ENCODE measurements at places on chromosomes 7 and 10.

- no peak for DNase-seq
Measured at GRCh38 chr10:31134311-31134952, 102.8 kb upstream of the ZNF438 start.

DNA sequence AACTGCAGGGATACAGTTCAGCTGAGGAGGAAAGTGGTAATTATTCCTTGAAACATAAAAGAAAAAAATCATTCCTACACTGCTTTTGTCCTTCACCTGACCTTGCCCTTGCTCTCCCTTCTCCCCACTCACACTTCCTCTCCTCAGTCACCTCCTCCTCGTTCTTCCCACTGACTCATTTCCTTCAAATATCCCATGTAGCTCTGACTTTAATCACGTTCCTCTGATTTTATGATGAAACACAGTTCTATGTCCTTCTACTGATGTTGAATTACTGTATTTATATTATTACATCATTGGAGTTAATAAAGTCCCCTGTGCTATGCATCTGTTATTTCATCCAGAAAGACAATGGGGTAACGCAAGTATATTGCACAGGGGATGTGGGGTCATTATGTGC is 575.6 kb downstream of the POM121L12 start:
- DNase-seq = no peak

DNA sequence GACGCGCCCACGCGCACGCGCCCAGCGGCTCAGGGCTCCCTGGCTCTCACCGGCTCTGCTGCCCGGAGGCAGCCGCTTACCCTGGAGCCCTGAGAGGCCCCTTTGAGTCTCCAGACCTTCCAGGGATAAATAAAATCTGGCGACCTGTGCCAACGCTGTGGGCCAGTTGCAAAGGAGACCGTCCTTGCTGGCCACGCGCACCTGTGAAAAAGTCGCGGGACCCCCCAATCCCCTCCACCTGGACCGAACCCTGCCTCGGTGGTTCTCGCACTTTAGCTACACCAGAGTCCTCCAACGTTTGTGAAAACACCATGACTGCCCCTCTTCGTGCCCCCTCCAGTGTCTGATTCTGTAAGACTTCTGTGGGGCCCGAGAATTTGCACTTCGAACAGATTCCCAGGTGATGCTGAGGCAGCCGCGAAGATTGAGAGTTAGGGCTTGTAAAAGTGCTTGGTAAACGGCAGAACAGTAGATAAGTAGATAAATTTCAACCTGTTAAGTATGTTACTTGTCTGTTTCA is 102.4 kb upstream of the SVIL start:
- no peak for DNase-seq

DNA sequence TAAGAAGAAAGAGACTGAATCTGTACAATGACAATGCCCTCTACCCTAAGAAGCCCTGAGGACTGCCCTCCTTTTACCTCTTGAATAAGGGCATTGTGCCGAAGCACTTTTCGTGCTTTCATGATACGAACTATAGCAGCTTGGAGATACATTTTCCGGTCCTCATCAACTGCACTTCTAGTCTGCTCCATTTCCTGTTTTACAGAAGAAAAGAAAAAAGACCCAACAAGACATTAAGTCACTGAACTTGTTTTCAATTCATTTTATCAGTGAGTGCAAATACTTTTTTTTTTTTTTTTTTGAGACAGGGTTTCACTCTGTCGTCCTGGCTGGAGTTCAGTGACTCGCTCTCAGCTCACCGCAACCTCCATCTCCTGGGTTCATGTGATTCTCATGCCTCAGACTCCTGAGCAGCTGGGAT is 78.4 kb downstream of the CUL2 start:
- no peak for DNase-seq

- no peak for DNase-seq
Measured at GRCh38 chr10:4315551-4315950, 510.5 kb upstream of the AKR1E2 start.

DNA sequence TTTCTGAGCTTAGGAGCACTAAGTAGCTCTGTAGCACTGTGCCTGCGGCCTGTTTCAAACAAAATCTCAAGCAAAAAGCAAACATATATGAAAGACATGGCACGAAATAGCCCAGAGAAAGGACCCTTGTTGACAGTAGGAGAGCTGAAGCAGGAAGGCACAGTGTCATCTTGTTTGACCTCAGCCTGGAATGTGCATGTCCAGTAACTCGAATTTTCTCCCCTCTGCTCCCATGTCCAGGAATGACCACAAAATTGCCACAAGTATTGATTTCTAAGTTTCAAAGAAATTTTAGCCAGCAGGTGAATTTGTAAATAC is 301.0 kb downstream of the CCDC3 start:
- no peak for DNase-seq

GRCh38 chr10:4687397-4687796 is 138.6 kb upstream of the AKR1E2 start:
- DNase-seq = no peak

DNA sequence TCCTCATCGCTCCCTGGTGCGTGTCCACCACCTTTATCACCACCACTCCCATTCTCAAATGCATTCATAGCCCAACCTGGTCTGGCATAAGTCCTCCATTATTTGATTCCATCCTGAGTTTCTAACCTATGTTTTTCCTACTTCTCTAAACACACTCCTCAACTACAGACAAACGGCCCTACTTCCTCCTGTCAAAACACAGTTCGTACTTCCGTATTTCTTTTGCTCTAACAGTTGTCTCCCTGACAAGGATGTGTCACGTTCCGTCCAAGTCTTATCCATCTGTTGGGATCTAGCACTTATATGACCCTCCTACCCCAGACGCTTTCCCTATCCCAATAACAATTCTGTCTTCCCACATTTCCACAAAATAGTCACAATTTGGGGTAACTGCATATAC is 46.8 kb downstream of the DOCK4 start:
- no peak for DNase-seq

DNA sequence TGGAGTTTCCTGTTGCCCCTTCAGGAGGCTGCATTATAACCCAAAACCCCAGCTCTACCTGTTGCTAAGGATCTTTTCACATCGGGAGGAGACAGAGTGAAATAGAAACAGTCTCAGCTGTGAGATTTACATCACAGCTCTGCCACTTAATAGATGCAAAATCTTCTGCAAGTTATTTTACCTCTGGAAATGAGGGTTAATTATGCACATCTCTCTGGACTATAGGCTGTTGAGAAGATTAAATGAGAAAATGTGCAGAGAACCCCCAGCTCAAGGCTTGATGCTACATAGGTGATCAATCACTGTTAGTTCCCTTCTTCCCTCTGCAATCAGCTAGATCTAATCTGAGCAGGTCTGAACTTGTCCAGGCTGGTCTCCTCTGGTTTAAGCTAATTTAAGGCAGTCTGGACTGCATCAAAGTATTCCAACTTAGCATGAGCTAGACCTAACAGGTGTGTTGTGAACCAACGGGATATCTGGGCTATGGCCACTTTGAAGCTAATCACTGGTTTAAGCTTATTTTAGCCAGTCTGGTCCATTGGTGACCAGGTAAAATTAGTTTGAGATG is 8.9 kb upstream of the LRRC18 start:
- no peak for DNase-seq

DNA sequence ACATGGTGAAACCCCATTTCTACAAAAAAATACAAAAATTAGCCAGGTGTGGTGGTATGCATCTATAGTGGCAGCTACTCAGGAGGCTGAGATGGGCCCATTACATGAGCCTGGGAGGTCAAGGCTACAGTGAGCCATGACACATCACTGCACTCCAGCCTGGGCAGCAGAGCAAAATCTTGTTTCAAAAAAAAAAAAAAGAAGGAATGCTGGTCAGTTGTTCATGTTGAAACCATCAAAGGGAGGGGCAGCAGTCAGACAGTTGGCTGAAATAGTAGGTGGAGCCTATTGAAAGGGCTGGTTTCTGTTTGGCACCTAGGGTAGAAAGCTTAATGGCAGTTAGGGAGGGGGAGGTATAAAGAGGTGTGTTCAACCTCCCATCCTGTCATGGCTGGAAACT is 323.0 kb downstream of the GALNT17 start:
- DNase-seq = no peak

- DNase-seq = no peak
Measured at GRCh38 chr7:46168671-46169383, 247.8 kb upstream of the IGFBP3 start.

GRCh38 chr10:22252801-22253579 is 35.2 kb upstream of the EBLN1 start:
- peak; percentile 76 for DNase-seq

- no peak for DNase-seq
Measured at GRCh38 chr7:70134029-70134770, 535.9 kb downstream of the AUTS2 start.

GRCh38 chr10:61627266-61627665 is 35.5 kb upstream of the CABCOCO1 start:
- DNase-seq = no peak

DNA sequence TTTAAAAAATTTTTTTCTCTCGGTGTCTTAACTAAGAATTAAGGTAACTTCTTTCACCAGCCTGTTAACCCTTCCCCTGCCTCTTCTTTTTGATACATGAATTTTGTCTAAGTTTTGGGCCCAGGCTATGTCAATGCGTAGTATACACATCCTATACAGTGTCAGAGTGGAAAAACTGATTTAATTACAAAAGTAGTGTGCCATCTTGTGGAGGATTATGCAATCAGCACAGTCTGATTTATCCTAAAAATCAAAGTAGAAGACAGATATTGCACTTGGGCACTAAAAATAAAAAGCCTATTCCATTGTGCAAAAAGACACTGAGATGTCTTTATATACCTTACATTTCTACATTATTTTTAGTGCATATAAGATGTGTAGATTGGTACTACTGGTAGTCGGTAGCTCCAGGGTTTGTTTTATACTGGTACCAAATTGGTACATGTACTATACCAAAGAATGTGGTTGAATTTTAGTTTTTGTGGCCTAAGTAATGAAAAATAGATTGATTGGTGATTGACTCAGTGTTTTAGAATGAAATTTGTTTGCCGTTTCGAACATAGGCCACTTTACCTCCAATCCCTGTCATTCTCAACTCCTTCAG is 96.6 kb downstream of the MKLN1 start:
- DNase-seq = no peak

- DNase-seq = no peak
Measured at GRCh38 chr7:102094316-102094650, 192.4 kb upstream of the SH2B2 start.

DNA sequence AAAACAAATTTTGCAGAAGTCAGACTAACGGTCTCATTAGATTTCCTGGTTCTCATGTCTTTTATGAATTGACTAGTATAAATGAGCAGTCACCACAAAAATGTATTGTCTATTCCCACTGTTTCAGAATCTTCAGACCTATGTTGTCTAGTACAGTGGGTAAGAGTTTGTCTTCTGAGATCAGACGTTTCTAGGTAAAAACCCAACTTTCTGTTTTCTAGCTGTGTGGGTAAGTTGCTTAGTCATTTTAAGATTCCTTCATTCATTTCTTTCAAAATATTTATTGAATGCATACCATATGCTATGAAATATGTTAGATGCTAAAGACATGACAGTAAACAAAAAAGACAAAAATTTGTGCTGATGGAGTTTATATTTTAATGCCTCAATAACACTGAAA is 156.3 kb downstream of the POLR1F start:
- no peak for DNase-seq

- DNase-seq = peak; percentile 57
Measured at GRCh38 chr7:1814089-1814811, 144.2 kb downstream of the ELFN1 start.

Data from coronary artery (tissue), 2 donors.